ENCODE measurements at places on chromosomes 2 and 18. TPM values are rescaled to one million over a fixed set of nuclear protein-coding genes. Genes with fewer than 3 reads are reported as not detected.

The STK17B gene
- total RNA-seq: 0.68 TPM

The COL3A1 gene
- total RNA-seq: 349 TPM

The CIB4 gene
- total RNA-seq: not detected

The SLC16A14 gene
- total RNA-seq: 8.5 TPM

The TMEM178A gene
- 98.4 TPM for total RNA-seq

The ABCG5 gene
- not detected for total RNA-seq

The NT5C1B gene
- not detected for total RNA-seq

The GPBAR1 gene
- not detected for total RNA-seq

The SNORC gene
- total RNA-seq: 0.03 TPM

Measured in G401 (cell line).